ENCODE measurements at places on chromosomes 7 and 10.

DNA sequence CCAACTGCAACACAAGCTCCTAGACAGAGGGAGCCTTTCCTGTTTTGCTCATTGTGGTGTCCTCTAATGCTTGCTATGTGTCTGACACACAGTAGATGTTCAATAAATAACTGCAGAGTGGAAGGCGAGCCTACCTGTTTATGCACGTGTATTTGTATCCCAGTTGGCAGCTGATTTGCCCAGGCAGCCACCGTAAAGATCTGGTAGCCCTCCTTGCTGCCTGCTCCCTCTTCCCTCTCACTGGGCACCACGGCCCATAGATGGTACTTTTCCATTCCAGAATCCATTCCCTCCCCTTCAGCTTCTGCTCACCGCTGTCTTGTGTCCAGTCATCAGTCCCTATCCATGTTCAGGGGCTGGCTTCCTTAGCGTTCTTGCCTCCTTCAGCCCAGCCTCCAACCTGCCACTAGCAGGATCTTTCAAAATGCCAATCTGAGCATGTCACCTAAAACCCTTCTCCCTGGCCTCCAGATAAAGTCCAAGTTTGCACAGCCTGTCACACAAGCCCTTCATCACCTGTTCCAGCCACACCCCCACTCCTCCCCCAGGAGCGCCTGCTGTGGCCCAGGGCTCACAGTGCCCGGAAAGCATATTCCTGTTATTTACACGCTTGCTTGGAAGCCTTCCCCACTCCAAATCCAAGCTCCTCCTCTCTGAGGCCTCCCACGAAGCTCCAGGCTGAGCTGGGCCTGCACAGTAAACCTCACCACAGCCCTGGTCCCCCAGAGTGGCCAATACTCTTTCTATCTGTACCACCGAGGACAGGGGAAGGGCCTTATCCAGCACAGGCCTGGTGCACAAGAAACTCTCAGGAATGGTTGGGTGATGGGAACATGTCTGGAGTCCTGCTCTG, 21.0 kb downstream of the ZCCHC24 start:
- peak; percentile 53 for DNase-seq

GRCh38 chr10:56585447-56586171, 224.6 kb upstream of the ZWINT start:
- no peak for DNase-seq

GRCh38 chr7:76381814-76382213, 23.0 kb upstream of the YWHAG start:
- no peak for DNase-seq

- DNase-seq: no peak
Observed at GRCh38 chr7:50307368-50308032, 3.0 kb downstream of the IKZF1 start.

- no peak for DNase-seq
Observed at GRCh38 chr10:31619531-31620061, 300.6 kb downstream of the ZEB1 start.

DNA sequence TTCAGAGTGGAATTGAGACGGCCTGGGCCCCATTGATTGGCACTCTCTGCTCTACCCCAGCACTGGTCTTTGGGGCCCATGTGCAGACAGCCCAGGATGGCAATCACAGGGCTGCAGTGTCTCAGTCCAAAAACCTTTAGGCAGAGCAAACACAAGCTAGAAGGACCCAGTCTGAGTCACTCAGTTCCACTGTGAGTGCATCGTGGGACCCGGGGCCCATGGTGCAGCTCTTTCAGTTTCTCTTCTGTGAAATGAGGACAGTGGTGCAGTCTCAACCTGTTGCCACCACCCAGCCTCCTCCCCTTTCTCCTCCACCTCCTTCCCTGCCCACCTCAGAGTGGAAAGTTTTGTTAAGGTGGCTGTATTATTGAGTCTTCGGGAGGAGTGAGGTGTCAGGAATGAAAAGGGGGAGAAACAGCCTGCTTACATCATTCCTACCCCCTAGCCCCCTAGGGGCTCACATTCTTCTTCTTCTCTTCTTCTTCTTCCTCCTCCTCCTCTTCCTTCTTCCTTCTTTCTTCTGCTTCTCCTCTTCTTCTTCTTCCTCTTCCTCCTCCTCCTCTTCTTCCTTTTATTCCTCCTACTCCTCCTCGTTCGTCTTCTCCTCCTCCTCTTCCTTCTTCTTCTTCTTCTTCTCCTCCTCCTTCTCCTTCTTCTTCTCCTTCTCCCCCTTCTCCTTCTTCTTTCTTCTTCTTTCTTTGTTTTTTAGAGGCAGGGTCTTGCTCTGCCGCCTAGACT, 19.5 kb upstream of the CARD11 start:
- peak; percentile 50 for DNase-seq

DNA sequence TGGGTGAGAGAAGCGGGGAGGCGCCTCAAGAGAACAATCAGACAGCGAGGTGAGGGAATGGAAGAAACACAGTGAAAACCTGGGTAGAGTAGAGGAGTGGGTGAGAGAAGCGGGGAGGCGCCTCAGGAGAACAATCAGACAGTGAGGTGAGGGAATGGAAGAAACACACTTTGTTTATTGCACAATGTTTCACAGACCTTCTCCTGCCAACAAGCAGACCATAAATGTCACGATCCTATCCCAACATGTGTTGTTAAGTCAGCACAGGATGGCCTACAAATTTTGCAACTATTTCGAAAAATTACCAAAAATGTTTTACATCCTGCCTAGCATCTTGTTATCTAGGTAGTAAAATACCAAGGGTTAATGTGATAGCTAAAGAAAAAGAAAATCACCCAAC, 115.3 kb downstream of the JAZF1 start:
- no peak for DNase-seq
